Camera-type eye (tissue), 1 donor: ENCODE measurements at places on chromosomes 6 and 20. TPM values are rescaled to one million over a fixed set of nuclear protein-coding genes. Genes with fewer than 3 reads are reported as not detected.

CST2 gene
- not detected for total RNA-seq

C20orf144 gene
- 0.22 TPM for total RNA-seq

BNIP5 gene
- total RNA-seq = 0.11 TPM

BMP6 gene
- total RNA-seq = 13.1 TPM

ISM1 gene
- total RNA-seq = 0.99 TPM

CLPSL1 gene
- total RNA-seq = not detected

LAMA2 gene
- total RNA-seq = 72.8 TPM

BACH2 gene
- 33.6 TPM for total RNA-seq

PI16 gene
- 154 TPM for total RNA-seq

SLC17A9 gene
- 4.6 TPM for total RNA-seq

SLC52A3 gene
- total RNA-seq = 0.93 TPM
